ENCODE measurements at places on chromosomes 13 and 19.

DNA sequence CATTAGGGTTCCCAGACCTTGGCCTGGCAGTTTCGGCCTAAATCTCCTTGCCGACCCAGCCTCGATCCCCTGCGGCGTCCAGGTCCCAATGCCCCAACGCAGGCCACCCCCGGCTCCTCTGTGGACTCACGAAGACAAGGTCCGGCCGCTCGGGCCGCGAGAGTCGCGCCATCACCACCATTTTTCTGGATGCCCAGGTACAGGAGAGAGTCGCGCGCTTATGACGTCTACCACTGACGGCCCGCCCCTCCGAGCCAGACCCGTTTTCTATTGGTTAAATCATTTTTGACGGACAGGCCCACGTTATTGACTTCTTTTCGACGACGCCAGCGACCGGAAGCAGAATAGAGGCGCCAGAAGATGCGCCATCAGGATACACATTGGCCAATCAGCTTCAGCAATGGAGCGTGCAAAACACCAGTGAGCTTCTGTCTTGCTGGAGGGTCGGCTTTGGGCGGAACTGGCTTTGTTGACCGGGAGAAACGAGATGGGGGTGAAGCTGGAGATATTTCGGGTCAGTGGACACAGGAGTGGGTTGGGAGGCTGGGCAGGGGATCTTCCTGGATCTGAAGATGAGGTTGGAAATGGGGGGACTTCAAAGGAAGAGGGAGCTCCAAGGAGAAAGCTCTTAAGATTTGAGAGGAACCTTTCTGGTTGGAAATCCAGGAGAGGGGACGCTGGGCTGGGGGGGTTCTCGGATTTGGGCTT is at the start of the genes PET100 and XAB2:
TSS of gene PET100 (plus strand) at position 447 of the 708 bp plus-strand sequence. CDS start at position 488, 41 bp downstream.
TSS of gene XAB2 (minus strand) at position 199 of the 708 bp plus-strand sequence. CDS start at position 181, 18 bp downstream.
- peak; percentile 96 for DNase-seq

GRCh38 chr13:49791711-49792549 is 552 bp downstream of the KPNA3 start:
- peak; percentile 63 for DNase-seq

DNA sequence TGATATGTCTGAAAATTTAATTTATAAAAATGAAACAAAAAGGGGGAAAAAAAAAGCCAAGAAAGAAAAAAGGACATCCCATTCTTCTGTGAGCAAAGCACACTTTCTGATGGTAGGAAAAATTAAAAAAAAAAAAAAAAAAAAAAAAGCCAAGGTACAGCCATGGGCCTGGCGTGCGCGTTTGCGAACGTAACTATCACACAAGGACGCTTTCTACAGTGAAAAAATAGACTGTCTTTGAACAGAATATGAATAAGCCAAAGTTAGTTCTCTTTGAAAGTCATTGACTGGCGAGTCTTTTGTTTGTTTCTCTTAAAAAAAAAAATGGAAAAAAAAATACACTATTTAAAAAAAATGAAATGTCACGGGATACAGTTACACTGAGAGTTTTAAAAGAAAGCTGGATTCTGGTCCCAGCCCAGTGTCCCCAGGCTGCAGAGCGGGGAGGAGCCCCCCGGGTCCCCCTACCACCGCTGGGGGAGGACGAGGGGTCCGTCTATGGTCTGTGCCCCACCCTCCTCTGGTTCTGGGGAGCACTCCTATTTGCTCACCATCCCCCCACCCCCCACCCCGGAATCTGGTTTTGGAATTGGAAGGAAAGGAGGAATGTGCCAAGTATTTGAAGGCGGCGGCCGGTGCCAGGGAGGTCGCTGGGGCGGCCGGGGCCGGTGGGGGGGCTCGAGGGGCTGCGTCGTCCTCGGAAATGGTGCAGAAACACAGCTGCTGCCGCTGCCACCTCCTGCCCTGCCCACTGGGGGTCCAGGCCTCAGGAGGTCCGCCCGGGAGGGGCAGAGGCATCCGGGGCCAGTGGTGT is 134.5 kb downstream of the PTPRS start:
- DNase-seq: no peak

DNA sequence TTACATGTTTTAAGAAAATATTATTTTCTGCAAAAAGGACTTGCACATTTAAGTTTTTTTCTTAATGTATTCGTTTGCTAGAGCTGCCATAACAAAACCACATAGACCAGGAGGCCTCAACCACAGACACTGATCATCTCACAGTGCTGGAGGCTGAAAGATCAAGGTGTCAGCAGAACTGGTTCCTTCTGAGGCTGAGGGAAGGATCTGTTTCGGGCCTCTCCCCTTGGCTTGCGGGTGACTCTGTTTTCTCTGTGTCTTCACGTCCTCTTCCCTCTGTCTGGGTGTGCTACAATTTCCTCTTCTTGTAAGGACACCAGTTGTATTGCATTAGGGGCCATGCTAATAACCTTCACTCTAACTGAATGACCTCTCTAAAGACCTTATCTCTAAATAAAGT is 364.2 kb downstream of the IRS2 start:
- DNase-seq: no peak

DNA sequence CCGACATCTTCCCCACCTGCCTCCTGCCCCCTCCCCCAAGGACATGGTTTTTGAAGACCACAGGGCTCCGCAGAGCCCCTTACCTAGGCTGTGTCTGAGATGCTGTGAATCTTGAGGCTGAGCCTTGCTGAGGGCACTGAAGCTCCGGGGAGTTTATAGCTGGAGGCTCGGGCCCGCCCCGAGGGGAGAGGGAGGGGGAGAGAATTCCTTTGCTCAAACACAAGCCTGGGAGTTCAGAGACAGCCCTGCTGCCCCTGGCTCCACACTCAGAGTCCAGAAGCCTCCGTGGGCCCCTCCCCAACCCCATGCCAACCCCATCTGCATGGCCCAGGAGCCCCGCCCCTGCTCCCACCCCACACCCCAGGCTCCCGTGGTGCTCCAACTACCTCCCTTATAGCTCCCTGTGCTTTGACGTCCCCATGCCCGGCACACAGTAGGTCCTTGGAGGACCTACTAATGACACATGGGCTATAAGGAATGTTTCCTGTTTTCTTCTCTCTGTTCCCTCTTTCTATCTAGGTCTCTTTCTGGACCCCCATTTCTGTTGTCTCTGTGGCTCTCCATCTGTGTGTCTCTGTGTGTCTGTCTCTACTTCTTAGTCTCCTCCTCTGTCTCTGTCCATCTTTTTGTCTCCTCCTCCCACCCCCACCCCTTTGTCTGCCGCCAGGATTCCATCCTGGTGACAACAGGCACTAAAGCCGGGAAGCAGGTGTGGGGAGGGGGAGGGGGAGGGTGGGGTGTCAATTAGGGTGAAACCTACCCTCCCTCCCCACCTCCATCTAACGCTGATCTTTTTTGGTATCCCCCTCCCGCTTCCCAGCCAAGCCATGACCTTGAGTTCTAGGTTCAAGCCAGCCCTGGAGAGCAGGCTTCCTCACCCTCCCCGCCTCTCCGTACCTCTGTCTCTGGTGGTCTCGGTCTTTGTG is at the start of gene TNNT1:
TSS of gene TNNT1 (minus strand) at position 129 of the 926 bp plus-strand sequence. CDS start 2,049 bp downstream, outside the sequence.
- DNase-seq: no peak

- DNase-seq: no peak
Measured at GRCh38 chr19:29702161-29702962, 12.7 kb downstream of the C19orf12 start.

- no peak for DNase-seq
Measured at GRCh38 chr19:44021221-44021620, 4.0 kb upstream of the ZNF222 start.

DNA sequence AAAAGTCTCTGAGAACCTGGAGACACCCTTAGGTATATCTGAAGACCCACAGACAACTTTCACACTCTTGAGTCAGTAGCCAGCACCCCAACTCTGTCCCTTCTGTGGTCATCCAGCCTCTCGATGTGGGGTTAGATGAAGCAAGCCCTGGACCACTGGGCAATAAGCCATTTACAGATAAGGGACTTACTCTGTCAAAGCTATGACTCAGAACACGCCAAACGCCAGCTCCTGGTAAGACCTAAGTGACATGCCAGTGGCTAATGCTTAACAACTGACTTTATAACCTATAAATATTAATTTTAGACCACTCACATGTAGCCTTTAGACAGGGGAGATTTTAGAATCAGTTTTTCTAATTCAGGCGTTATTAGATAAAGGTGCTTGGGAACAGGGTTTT is 85.7 kb downstream of the SHISA2 start:
- no peak for DNase-seq

GRCh38 chr13:35992964-35993363 is 138.2 kb downstream of the DCLK1 start:
- DNase-seq: no peak

GRCh38 chr19:5949792-5950305 is 28.1 kb downstream of the RANBP3 start:
- peak; percentile 52 for DNase-seq

GRCh38 chr19:18646535-18647370 is 9.9 kb downstream of the KLHL26 start:
- DNase-seq: no peak

- DNase-seq: no peak
Measured at GRCh38 chr19:33157906-33158305, 26.0 kb downstream of the WDR88 start.

GRCh38 chr13:33017323-33017929 is 1.2 kb downstream of the KL start:
- DNase-seq: peak; percentile 70

DNA sequence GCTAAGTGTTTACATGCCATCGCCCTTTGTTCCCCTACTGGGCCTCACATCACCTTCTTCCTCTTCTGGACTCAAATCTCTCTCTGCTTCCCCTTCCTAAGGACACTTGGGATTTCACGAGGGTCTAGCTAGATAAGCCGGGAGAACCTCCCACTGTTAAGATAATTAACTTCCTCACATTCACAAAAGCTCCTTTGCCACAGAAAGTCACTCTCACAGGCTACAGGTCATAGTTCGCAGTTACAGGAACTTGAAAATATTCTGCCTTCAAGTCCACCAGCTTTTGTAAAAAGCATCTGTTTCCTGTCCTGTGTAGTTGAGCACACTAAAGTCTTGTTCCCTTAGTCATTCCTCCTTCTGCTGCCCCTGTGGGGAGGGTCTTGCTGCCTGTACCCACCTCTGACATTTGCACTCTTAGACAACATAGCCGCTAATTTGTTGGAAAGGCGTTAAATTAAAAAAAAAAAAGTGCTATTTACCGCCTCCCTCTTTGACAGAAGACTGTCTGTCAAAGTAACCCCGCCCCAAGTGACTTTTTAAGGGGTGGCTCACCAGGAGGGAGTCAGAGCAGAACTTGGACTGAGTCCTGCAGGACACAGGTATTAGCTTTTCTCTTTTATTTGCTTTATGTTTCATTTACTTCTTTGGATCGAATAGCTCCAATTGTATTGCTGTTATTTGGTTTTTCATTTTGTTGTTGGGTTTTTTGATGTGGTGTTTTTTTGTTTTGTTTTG is 26.8 kb upstream of the CEACAM21 start:
- peak; percentile 85 for DNase-seq

DNA sequence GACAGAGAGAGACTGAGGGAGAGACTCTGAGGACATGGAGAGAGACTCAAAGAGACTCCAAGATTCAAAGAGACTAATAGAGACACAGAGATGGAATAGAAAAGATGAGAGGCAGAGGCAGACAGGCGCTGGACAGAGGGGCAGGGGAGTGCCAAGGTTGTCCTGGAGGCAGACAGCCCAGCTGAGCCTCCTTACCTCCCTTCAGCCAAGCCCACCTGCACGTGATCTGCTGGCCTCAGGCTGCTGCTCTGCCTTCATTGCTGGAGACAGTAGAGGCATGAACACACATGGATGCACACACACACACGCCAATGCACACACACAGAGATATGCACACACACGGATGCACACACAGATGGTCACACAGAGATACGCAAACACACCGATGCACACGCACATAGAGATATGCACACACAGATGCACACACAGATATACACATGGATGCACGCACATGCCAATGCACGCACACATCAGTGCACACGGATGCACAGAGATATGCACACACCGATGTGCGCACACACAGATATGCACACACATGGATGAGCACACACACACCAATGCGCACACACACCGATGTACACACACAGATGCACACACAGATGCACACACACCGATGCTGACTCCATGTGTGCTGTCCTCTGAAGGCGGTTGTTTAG is 3.3 kb upstream of the F10 start:
- DNase-seq: no peak

DNA sequence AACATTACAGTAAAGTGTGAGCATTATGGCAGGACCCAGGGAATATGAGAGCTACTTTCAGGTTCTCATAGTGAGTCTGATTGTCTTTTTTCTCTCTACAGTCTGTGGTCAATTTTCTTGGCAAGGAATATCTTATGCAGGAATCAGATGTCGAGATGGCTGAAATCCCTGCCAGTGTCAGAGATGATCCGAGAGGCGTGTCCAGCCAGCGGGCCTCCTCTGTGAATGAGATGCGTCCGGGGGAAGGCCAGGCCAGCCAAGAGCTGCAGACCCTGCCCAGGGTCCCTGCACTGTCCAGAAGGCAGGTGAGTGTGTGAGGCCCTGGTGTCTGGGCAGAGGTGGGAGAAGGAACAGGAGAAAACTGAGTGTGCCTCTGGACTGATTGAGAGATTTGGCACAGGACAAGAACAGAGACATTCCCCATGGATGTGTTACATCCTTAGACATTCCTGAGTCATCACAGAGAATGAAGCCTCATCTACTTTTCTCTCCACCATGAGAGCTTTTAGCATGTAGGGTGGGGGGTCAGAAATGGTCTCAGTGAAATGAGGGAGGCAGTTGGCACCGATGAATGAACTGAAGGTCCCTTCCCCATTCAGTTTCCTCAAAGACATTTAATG is 27.3 kb upstream of the EDDM13 start:
- DNase-seq: no peak

DNA sequence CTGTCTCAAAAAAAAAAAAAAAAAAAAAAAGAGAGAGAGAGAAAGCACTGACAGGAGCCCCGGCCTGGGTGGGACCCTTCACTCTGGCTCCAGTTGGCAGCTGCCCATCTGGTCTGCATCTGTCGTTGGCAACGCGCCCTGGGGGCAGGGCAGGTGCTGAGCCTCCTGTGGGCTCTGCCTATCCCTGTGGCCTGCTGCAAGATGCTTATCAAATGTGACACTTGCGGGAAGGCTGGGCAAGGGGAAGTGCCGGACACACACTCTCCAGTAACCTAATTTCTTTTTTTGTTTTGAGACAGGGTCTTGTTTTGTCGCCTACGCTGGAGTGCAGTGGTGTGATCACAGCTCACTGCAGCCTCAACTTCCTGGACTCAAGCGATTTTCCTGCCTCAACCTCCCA is 10.7 kb upstream of the KPTN start:
- DNase-seq: no peak

DNA sequence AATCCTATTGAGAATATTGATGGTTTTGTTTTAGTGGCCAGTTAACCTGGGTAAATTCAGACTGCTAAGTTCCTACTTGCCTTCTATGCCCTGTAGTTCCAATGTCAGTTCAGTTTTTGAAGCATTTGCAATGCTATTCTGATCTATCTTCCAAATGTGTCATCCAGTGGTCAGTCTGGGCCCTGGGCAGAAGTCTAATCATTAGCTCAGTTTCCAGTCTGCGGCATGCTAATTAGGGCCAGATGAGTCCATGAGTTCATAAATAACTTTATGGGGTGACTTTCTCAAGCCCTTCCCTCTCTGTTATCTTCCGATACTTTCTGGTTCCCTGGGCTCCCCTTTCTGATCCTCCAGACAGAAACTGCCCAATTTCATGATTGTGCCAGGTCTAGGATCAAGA is 32.7 kb downstream of the FAM187B start:
- no peak for DNase-seq

All from activated T-cell treated with anti-CD3 and anti-CD28 coated beads, Interleukin-2, amount 50 U/mL, for 72 hours (primary cell).